ENCODE measurements at places on chromosomes 12 and 14.

- DNase-seq, result no peak
These were observed 66.6 kb downstream of the FBXL14 start for GRCh38 chr12:1527789-1528188.

- no peak for DNase-seq
These were observed 356.4 kb downstream of the BCL11B start for GRCh38 chr14:98915625-98916024.

- peak; percentile 68 for DNase-seq
These were observed 9.3 kb downstream of the CCDC196 start for GRCh38 chr14:66495218-66496098.

GRCh38 chr12:114916541-114916940, 232.6 kb upstream of the TBX3 start:
- no peak for DNase-seq

- DNase-seq, result no peak
These were observed 200.8 kb upstream of the HMGA2 start for GRCh38 chr12:65623507-65623906.

- DNase-seq, result peak; percentile 95
These were observed 3.7 kb downstream of the SELPLG start for GRCh38 chr12:108629824-108630476.

GRCh38 chr12:106681210-106681609, 93.3 kb upstream of the RIC8B start:
- DNase-seq, result no peak

DNA sequence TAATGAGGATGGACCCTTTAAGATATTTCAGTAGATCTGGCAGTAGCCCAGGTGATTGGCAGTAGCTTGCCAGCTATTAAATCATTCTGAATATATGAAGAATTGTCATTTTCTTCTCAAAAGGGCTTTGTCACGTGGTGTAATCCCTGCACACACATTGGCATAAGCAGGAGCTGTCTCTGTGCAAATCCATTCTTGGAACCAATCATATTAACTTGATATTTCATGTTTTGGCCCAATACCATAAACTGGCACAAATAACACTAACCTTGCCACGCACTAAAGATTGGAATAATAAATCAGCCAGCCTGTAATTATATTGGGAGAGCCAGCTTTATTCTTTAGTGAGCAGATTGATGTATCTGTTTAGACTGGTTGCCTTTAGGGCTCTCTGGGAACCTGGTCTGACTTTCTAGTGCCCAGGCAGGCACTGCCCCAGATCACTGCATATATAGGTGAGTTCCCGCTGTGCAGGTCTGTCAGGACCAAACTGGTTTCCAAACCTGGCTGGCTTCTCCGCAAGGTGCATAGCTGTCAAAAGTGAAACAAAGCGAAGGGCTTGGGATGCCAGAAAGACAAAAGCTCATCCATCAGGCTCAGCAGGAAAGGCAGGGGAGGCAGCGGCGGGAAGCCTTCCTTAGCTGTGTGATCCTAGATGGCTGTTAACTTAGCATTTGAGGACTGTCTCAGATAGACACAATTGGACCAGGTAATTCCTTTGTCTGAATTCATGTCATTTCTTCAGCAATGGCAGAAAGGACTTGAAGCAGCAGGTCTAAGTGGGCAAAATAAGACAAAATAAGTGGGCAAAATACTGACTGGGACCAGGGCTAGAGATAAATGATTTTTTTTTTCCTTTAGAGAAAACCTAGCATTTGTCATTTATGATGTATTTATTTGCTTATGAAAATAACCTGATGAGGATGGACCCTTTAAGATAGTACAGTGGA, 128.8 kb upstream of the DYRK2 start:
- DNase-seq, result no peak

DNA sequence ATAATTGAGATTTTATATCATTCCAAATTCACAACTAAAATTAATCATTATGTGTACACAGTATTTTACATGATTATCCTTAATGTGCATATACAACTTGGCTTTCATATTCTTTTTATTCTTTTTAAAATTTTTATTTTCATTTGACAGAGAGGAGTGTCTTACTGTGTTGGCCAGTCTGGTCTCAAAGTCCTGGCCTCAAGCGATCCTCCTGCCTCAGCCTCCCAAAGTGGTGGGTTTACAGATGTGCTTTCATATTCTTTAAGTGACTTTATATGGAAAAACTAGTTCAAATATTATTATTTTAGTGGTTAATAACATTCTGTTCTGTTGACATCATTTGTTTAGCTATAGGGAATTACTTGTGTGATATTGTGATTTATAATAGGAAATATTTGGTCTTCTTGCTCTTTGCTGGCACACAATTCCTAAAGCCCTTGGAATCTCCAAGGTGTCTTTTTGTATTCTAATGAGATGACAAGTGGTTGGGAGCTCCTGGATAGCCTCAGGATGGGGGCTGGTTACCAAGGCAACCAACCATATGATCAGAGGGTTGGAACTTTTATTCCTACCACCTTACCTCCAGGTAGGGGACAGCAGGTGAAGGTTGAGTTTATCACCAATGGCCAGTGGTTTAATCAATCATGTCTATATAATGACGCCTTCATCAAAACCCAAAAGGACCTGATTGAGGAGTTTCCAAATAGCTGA, 16.0 kb upstream of the ZNF410 start:
- DNase-seq, result no peak

- DNase-seq, result no peak
These were observed 2.8 kb upstream of the MDGA2 start for GRCh38 chr14:47678157-47678556.

- no peak for DNase-seq
These were observed 207.1 kb downstream of the PIK3C2G start for GRCh38 chr12:18468246-18469075.

GRCh38 chr12:122160761-122161160, 13.3 kb downstream of the IL31 start:
- DNase-seq, result no peak

- DNase-seq, result no peak
These were observed 152.4 kb upstream of the PELI2 start for GRCh38 chr14:55965851-55966250.

DNA sequence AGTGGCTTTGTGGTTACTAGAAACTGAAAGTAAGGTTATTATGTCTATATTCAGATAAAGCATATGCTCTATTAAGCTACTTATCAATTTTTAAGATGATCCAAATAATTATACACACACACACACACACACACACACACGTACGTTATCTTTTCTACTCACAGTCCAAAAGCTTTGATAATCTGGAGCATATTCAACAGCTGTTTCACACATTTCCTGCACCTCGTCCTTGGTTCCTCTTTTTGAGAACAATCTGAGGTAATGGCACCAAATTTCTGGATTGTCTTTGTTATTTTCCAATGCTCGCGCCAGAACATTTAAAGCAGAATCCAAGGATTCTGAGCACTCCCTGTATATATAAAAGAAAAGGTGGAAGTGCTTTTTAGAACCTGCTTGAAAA, 37.5 kb downstream of the ZFC3H1 start:
- peak; percentile 22 for DNase-seq

- DNase-seq, result no peak
These were observed 77.2 kb downstream of the ARL6IP4 start for GRCh38 chr12:123057513-123058265.

Measured in erythroblast (primary cell).